ENCODE measurements at places on chromosomes 6 and 20.

DNA sequence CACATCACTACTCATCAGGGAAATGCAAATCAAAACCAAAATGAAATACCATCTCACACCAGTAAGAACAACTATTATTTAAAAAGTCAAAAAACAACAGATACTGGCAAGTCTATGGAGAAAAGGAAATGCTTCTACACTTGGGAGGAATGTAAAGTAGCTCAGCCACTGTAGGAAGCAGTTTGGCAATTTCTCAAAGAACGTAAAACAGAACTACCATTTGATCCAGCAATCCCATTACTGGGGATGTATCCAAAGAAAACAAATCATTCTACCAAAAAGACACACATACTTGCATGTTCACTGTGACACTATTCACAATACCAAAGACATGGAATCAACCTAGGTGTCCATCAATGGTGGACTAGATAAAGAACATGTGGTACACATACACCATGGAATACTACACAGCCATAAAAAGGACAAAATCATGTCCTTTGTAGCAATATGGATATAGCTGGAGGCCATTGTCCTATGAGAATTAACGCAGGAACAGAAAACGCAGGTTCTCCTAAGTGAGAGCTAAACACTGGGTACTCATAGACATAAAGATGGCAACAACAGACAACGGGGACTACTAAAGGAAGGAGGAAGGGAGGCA lies 260.4 kb downstream of the RNGTT start:
- DNase-seq, result no peak

DNA sequence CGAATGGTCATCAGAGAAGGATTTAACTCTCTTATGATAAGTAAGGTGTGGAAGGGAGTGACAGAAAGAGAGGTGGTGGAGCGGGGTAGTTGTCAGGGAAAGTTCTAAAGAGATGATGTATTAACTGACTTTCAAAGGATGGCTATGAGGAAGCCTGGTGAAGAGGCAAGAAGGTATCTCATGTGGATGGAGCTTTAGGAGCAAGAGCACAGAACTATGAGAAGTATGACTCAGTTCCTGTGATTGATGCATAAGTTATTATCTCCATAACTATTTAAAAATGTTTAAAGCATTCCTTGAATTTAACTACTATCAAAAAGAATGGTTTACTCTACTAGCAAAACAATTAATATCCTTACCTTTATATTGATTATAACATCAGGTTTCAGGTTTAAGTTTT lies 28.8 kb downstream of the AK9 start:
- DNase-seq, result no peak

GRCh38 chr20:59512651-59513050 lies 91.7 kb upstream of the PHACTR3 start:
- no peak for DNase-seq

- DNase-seq, result no peak
These were observed 82.8 kb upstream of the CDYL start for GRCh38 chr6:4693173-4693970.

DNA sequence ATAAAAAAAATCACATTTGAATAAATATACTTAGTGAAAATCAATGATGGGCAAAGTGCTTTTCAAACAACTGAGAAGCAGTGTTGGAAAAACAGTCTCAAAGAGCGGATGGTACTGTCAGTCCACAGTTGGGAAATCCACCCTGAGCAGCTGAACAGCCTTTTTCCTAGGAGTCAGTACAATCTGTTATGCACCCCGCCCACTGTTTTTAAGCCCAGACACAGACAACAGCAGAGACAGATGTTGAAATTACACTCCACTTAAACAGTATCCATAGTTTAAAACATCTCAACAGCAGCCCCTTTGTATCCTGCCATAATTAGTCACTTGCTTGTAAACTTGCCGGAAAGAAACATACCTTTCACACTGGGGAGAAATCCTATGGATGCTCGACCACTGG lies 372 bp downstream of the KIAA0408 start:
- DNase-seq, result no peak

DNA sequence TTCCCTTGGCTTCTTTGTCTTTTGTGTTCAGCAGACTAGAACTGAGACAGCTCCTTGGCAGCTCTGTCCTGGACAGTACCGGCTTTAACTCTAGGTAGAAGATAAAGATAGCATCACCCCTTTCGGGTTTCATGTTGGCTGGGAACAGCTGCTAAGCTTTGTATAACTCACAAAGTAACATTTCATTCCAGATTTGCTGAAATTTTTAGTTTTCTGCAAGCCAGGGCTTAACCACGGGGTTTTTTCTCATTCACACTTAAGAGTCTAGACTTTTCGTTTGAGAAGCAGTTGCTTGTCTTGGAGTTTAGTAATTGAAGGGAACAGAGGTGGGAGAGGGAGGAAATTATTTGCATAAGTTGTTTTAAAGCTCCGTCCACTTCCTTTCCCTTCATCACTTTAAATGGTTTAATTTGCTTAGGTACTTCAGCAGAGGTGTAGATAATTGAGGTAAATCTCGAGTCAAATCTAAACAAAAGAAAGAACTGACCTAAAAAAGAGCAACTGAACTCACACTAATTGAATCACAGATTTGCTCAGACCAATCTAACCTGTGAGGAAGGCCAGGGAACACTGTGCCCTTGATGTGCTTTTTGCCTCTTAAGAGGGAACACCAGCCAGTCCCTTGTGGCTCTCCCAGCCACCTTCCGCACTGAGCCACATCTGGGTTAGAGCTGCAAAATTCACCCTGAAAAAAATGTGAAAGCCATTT lies 48.3 kb downstream of the RREB1 start:
- no peak for DNase-seq

GRCh38 chr6:53492860-53493634 lies 51.9 kb downstream of the GCLC start:
- DNase-seq, result no peak

- no peak for DNase-seq
These were observed 3.2 kb downstream of the SLC17A9 start for GRCh38 chr20:62955519-62956386.

GRCh38 chr6:135419162-135419561 lies 78.4 kb downstream of the AHI1 start:
- no peak for DNase-seq

GRCh38 chr20:49445176-49445575 lies 37.3 kb downstream of the KCNB1 start:
- no peak for DNase-seq

DNA sequence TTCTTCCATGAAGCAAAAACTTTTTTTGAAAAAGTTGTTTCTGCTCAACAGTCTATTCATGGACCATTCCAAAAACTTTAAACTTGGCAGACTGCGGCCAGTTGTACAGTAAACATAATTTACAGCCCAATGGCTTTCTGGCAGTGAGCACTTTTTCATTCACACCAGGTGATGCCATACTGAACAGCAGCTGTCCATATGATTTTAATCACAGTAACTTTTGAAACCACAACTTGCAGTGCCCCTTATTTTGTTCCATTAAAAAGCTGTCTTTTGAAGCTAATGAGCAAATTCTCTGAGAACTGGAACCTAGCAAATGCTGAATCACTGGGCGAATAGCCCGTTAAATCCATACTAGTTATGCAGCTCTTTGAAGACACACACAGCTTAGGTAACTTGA lies 576.6 kb downstream of the PTPRT start:
- DNase-seq, result no peak

GRCh38 chr20:20593447-20594170 lies 118.8 kb downstream of the RALGAPA2 start:
- DNase-seq, result peak; percentile 19

DNA sequence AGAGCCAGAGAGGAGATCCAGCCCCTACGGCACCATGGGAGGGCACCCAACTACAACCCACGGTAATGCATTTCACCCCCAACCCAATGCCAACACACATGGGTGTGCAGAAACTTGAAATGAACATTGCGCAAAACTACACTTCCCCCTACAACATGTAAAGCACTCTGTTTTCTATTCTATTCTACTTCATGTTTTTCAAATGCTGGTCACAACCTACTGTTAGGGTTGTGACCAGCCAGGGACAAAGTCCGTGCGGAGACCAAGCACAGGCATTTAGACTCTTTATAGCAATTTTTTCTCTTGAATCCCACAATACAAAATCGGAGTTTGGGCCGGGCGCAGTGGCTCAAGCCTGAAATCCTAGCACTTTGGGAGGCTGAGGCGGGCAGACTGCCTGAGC lies 90.6 kb downstream of the MRPL14 start:
- no peak for DNase-seq

- no peak for DNase-seq
These were observed 4.4 kb downstream of the MOCS1 start for GRCh38 chr6:39929733-39930461.

DNA sequence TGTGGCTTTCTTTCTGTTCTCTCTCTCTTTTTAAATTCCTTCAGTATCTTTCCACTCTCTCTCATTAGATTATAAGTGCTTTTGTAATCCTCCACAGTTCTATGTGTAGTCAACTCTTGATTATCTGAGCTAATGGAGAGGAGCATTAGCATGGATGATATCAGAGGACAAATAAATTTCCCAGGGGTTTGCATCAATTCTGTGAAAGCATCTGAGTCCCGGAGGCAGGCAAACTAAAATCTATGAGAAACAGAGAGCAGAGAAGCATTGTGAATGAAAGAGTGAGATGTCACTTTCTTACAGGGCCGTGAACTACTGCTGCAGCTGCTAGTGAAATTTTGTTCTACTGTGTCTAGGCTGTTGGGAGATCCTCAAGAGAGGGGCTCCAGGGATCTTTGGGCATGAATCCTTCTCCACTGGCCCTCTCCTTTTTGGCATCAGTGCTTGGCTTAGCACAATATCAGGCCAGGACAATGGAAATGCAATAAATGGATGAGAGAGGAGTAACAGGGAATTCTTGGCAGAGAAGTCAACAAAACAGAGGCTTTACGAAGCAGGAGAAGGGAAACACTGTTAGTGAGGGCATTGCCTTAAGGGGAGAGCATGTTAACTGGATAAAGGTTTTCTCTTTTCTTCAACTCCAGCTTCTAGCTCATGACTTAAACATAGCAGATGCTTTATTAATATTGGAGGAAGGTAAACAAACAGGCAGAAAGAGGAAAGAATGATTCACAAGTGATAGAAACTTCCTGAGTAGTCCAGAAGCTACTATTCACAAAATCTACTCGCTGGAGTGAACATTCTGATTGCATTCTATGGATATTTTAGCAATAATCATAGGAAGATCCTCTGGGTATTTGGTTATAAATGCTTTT lies 847.0 kb upstream of the MAP3K7 start:
- DNase-seq, result no peak

GRCh38 chr6:139801571-139802321 lies 427.3 kb upstream of the CITED2 start:
- no peak for DNase-seq

- DNase-seq, result no peak
These were observed 47.0 kb downstream of the PLAGL1 start for GRCh38 chr6:143961066-143961465.

- DNase-seq, result no peak
These were observed 36.8 kb downstream of the MTHFD1L start for GRCh38 chr6:150902142-150902776.

DNA sequence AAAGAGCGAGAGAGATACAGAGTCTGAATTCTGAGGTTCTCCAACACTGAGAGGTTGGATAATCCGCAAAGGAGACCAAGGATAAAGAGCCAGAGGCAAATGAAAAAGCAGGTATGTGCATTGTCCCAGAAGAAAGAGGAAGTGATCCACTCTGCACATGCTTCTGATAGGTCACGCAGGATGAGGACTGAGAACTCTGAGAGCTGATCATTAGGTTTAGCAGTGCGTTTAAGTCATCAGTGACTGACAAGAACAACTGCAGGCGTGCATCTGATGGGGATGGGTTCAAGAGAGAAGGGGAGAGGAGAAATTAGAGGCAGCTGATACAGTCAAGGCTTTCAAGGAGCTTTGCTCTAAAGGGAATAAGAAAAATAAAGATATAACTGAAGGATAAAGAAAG lies 301.2 kb upstream of the SGK1 start:
- DNase-seq, result no peak

GRCh38 chr6:155219858-155220301 lies 43.9 kb upstream of the CLDN20 start:
- no peak for DNase-seq

DNA sequence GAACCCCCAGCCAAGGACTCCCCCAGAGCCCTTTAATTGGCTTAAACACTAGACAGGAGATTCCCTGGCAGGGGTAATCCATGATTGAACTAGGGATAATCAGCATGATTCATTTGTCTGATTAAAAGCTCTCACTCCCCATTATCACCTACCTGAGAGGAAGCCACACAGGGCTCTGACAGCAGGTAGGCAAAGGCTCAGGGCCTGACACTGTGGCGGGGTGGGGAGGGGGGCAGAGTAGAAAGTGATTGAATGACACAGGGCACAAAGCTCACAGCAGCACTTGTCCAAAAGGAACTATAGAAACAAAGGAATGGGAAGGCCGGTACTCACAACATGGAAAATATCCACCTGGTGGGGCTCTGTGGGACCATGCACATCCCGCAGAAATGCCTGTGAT lies 231.6 kb downstream of the MAFB start:
- DNase-seq, result no peak

DNA sequence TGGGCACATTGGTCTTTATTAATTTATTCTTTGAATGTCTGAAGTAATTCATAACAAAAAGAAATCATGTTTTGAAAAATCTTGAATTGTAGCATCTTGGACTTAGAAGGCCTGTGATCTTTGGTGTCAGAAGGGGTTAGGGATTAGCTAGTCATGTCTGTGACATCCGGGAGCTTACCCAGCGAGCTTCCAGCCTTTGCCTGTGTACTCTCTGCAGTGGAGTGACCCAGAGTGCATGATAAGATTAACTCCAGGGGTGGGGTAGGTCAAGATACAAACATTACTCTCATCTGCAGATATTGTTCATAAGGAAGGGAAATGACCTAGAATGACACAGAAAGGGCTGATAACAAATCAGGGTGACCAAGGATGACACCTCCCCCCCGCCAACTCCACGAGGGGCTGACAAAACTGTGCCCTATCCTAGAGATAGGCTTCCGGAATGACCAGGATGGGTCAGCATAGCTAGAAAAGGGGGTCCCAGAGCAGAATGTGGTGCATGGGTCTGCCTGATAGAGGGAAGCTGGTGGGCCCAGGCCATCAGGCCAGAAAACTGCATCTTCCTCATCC lies 56.6 kb upstream of the BLCAP start:
- DNase-seq, result no peak

DNA sequence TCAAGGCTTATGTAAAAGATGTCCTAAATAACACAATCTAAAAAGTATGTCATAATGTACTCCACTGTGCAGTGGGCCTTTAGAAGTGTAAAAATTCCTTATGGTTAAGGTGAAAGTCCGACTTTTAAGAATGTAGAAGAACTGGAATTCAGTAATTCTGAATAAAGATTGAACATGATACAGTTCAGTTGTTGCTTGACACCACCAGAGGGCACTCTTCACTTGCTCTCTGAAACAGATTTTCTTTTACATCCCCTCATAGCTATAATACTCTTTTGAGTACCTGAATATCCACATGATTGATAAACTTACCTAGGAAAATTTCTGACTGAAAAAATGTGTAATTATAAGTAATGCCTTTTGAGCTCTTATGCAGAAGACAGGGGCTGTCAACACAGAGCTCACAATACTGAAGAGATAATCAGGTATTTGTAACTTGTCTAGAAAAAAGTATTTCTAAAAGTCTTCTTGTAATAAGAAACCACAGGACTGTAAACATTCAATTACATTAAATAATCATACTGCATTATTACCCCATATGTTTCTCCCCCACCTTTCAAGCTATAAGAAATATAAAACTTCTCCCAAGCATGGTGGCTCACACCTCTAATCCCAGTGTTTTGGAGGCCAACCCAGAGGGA lies 92.1 kb downstream of the POPDC3 start:
- DNase-seq, result no peak

GRCh38 chr6:170083236-170084051 lies 207.4 kb downstream of the DLL1 start:
- no peak for DNase-seq

Data from memory B cell (primary cell).